GM20000 (cell line): ENCODE measurements at places on chromosomes 2 and 18.
A peak's percentile ranks its signal among the peaks of the same experiment; 100 is the strongest.

DNA sequence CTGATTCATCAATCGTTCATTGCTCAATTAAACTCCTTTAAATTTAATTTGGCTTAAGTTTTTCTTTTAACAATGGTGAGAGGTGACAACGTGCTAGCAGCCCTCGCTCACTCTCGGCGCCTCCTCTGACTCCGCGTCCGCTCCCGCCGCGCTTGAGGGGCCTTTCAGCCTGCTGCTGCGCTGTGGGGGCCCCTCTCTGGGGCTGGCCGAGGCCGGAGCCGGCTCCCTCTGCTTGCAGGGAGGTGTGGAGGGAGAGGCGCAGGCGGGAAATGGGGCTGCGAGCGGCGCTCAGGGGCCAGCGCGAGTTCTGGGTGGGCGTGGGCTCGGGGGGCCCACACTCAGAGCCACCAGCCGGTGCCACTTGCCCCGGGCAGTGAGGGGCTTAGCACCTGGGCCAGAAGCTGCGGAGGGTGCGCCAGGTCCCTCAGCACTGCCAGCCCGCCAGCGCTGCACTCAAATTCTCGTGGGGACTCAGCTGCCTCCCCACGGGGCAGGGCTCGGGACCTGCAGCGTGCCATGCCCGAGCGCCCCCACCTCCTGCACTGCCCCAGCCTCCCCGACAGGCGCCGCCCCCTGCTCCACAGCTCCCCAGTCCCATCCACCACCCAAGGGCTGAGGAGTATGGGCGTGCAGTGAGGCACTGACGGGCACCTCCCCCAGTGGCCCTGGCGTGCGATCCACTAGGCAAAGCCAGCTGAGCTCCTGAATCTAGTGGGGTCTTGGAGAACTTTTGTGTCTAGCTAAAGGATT is 19.6 kb downstream of the ANKMY1 start:
- DNase-seq = no peak

DNA sequence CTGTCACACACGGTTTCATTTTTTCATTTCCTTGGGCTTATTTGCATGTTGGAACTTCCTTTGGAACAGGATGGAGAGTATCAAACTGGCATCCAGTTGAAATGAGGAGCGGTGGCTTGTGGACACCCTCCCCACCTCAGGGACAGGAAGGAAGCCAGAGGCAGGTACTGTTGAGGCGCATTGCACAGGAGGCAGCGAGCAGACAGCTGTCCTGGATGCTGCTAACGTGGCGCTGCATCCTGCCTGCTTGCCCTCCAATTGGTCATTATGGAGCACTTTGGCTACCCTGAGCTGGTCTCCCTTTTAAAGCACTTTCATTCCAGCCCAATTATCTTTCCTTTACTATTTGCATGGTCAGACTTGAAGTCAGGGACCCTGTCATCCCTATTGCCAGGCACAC is 80.7 kb upstream of the ITGA4 start:
- no peak for DNase-seq

DNA sequence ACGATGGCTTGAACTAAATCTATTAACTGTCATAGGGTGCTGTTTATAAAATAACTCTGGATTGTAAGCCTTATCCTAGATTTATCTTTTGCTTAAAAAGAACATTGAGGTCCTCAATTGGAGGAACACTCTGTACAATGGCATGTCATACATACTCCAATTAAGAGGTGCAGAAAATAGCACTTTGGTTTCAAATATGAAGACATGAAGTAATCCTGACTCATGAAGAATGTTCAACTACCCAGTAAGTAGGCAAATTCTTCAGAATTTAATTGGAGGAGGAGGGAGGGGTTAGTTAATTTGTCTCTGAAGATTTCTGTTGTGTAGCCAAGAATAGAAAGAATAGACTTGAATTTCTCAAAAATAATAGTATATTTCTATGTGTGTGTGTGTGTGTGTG is 36.1 kb downstream of the DCC start:
- DNase-seq = no peak

DNA sequence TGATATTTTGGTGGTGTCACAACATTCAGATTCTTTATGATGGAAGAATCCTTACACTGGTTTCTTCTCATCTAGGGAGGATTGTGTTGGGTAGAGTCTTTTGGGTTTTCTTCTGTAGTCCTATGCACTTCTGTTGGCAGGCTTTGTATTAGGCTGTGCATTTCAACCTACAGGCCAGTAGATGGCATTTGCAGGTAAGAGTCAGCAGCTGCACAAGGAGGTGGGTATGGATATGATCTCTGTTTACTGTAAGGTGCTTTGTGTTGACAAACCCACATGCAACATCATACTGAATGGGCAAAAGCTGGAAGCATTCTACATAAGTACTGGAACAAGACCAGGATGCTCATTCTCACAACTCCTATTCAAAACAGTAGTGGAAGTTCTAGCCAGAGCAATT is 656.8 kb downstream of the METTL4 start:
- DNase-seq = no peak

DNA sequence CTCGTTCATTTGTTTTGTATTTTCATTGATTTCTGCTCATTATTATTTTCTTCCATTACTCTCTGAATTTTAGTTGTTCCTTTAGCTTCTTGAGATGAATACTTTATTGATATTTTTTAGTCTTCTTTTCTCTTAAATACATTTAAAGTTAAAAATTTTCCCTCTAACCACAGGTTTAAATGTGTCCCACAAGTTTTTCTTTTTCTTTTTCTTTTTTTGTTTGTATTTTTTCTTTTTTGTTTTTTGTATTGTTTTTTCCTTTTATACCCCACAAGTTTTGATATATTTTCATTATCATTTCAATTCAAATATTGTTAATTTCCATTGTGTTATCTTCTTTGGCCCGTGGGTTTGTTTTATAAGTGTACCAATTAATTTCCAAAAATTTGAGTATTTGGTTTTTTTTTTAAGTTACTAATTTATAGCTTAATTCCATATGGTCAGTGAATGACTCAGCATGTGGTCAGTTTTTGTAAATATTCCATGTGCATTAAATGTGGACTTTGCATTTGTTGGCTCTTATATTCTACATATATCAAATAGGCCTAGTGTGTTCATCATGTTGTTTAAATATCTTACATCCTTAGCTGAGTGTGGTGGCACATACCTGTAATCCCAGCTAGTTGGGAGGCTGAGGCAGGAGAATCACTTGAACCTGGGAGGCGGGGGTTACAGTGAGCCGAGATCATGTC is 16.2 kb downstream of the CENPO start:
- DNase-seq = no peak

DNA sequence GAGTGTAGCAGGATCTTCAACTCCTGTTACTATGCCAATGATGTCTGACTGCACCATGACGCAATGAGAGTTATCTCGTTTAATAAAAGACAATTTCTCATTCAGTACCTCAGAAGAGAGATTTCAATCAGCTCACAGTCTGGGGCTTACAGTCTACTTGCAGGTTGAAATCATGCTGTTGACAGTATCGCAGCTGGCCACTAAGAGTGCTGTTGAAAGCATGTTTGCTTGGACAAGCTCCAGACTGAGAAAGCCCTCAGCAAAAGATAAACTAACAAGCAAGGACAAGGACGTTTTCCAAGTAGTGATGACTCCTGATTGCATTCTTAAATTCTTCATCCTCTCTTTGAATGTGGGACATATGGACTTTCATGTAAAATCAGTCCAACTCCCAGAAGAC is 145.2 kb upstream of the SYT4 start:
- no peak for DNase-seq

DNA sequence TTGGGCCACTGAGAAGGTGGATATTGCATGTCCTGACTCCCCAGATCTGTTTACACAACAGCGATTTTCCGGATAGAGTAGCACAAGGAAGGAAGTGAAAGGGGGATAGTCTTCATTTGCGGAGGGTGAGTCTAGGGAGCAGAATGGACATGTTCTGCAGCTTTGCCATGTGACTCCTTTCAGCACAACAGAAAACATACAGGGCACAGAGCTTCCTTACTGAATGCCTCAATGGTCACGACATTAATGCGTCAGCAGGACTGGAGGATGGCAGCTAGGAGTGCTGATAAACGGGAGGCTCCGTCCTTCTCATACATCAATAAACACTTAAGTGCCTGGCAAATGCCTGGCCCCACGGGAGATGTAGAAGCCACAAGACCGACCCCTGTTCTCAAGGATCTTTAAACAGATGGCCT is 163.0 kb downstream of the FAM210A start:
- no peak for DNase-seq

GRCh38 chr2:218711550-218711929 is 905 bp downstream of the TTLL4 start:
- no peak for DNase-seq

- DNase-seq = peak; percentile 46
These were observed 5.7 kb upstream of the KLHL29 start for GRCh38 chr2:23379220-23379695.

DNA sequence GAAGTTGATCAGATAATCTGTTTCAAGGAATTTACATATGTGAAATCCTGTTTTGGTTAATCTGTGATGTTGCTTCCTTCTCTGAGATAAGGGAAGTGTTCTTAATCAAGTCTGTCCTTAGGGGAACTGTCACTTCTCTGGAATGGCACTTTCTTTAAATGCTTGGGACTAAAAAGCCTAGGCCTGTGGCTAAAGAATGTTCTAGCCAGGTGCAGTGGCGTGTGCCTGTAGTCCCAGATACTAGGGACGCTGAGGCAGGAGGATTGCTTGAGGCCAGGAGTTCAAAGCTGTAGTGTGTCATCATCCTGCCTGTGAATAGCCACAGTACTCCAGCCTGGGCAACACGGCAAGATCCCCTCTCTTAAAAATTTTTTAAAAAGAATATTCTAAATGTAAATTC is 217.6 kb upstream of the SIX3 start:
- DNase-seq = no peak

DNA sequence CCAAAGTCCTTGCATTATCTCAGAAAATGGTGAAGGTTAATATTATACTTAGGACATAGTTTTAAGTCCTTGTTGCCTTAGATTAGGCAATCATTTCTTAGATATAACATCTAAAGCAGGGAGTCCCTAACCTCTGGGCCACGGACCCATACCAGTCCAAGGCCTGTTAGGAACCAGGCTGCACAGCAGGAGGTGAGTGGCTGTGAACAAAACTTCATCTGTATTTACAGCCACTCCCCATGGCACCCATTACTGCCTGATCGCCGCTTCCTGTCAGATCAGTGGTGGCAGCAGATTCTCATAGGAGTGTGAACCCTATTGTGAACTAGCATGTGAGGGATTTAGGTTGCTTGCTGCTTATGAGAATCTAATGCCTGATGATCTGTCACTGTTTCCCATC is 86.5 kb upstream of the MYO3B start:
- DNase-seq = no peak
